B cell (primary cell): ENCODE measurements at places on chromosomes 1 and 21. TPM values are rescaled to one million over a fixed set of nuclear protein-coding genes. Genes with fewer than 3 reads are reported as not detected.
A peak's percentile ranks its signal among the peaks of the same experiment; 100 is the strongest.

GRCh38 chr1:53411541-53412152, 47.6 kb upstream of the DMRTB1 start:
- DNase-seq = no peak

DNA sequence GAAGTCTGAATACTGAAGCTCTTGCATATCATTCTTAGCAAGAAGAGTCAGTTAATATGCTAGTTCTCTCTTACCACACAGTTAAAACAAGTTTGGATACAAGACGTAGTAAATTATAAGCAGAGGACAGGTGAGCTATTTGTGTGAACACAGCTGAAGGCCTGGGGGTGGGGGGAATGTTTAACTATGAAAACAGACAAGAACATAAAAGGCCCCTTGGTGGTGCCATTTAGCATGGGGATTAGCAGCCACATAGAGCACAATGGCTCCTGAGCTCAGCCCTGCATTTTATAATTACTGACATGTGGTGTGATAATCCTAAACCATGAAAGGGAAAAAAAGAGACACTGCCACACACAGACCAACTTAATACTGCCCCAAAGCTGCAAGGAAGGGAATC, 94.8 kb downstream of the TGFBR3 start:
- no peak for DNase-seq

DNA sequence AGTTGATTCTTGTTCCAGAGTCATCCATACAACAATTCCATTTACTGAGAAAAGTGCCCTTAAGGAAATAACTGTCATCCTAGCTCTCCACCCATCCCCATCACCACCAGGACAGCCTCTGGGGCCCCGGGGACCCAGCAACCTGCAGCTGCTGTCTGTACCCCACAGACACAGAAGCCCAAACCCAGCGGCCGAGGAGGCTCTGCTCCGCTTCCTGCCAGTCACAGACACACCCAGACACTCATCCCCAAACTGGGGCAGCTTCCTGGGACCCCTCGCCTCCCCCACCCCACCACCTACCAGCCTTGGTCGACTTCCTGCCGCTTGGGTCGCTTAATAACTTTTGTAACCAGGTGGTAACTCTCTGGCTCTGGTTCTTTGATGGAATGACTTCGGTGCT, 121.6 kb upstream of the SLC25A33 start:
- DNase-seq = no peak

- no peak for DNase-seq
These were observed at the start of gene FAM3B for GRCh38 chr21:41316200-41317062. Gene FAM3B (plus strand): TSS chr21:41316801. CDS start chr21:41316880, 79 bp downstream.

GRCh38 chr1:38194472-38194871, 147.9 kb upstream of the POU3F1 start:
- DNase-seq = no peak

GRCh38 chr21:37532868-37533780, 166.6 kb downstream of the DYRK1A start:
- no peak for DNase-seq

DNA sequence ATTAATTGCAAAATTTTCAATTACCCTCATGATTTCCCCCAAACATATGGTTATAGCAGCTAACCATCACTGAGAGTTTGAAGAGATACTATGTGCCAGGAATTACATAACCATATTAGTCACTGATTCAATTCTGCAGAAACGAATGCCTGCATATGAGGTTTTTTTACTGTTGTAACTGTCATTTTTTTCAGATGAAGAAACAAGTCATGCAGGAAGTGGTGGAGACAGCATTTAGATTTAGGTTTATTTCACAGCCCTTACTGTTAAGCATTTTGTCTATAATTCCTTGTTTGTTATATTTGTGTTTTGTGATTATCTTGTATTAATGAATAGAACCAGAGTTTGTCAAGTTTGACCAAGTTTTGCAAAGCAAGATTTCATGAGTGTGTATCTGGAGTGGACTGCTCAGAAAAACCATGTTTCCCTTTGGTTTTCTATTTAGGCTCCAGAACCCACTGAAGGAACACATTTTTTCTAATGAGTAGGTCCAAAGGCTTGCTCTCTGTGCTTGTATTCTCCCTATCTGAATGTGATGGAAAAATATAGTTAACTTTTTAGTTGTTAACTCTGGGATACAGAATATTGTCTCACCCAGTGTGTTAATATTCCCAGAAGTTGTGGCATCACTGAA, 308.5 kb upstream of the ADAMTS5 start:
- DNase-seq = no peak

GRCh38 chr1:221626041-221626440, 115.8 kb downstream of the DUSP10 start:
- no peak for DNase-seq

Gene GJA8
- total RNA-seq = not detected in 2 replicates

Gene TNFRSF9
- 0.44 and 0.61 TPM in 2 replicates for total RNA-seq

- no peak for DNase-seq
These were observed 136.3 kb downstream of the PEX14 start for GRCh38 chr1:10610901-10611600.

- no peak for DNase-seq
These were observed 272.9 kb upstream of the C1orf174 start for GRCh38 chr1:4172644-4173599.

Gene CASZ1
- total RNA-seq = 27.2 and 30.3 TPM in 2 replicates

Gene AADACL3
- total RNA-seq = not detected in 2 replicates

- DNase-seq = no peak
These were observed 3.9 kb upstream of the RGS1 start for GRCh38 chr1:192571668-192572067.

GRCh38 chr1:90474158-90474557, 242.9 kb downstream of the BARHL2 start:
- no peak for DNase-seq

GRCh38 chr1:185906186-185906585, 172.0 kb downstream of the HMCN1 start:
- DNase-seq = no peak

GRCh38 chr1:31640964-31641363, 3.7 kb downstream of the PEF1 start:
- no peak for DNase-seq

DNA sequence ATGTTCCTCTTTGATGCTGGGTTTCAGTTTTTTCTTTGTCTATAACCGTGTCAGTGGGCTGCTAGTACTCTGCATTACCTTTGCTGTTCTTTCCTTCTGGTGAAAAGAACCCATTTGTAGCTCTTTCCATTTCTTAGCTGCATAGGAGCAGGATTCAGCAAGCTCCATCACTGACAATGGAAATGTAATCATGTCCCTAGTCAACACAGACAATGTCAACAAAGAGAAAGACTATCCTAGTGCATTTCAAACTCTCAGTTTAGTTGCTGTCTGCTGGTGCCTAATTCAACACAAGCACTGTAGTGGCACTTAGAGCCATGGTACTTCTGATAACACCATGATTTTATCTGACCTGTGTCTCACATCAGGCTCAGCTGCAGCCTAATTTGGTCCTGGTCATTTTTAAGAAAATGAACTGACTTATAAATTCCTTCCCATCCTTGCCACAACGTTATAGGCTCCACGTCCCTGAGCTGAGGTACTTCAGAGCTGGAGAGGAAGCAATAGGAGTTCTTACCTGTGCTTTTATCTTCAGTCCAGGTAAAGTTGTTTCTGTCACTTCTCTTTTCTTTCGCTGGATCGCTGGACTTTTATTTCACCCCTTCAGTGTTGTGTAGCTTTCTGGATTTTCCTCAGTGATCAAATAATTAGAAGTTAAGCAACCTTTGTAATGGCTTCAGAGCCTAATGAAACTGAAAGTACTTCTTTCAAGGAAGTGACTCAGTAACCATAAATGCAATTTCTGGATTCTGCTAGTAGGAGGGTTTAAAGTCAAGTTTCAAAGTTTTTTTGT, at the start of gene GBP3:
Gene GBP3, minus strand, starts transcription at position 700 of the 793 bp plus-strand sequence. CDS start 2,145 bp downstream, outside the sequence.
- DNase-seq = peak; percentile 65

- DNase-seq = no peak
These were observed 18.9 kb downstream of the PTPRU start for GRCh38 chr1:29255134-29255666.

- no peak for DNase-seq
These were observed 90.2 kb upstream of the GRIK3 start for GRCh38 chr1:37124501-37124900.

GRCh38 chr1:12153181-12153785, 13.5 kb upstream of the TNFRSF1B start:
- peak; percentile 89 for DNase-seq

DNA sequence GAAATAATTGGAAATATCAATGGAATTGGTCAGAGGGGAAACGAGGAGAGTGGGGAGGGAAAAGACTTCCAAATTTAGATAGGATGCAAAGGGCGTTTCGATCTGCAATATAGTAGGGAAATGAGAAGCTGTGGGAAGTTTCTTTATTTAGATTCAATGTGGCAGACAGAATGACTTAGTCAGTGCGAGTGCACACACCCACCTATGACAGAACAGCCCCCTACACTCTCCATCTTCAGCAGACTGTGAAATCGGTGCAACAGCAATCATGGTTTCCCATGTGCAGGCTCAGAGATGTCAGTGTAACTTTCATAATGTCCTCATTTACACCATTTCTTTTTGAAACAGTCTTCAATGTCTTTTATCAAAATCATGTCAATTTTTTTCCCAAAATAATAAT, 46.0 kb downstream of the DIP2A start:
- DNase-seq = no peak

DNA sequence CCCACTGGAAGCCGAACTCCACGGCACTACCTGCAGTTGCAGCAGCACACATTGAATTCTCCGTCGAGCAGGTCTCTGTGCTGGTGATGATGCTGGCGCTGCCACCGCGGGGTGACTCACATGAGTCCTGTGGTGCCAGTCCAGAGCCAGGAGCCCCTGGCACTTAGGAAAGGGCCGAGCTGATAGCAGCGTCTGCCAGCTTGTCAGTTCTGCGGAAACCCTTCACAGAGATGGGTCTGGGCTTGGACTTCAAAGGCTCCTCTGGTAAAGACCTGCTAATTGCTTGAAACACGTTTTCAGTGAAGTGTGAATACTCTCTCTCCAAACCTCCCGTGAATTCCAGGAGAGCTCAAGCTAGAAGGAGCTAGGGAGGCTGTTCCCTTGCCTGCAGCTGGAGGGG, 92.2 kb downstream of the GRIK3 start:
- no peak for DNase-seq

Gene GRIK3
- total RNA-seq = 1.3 and 1.5 TPM in 2 replicates

DNA sequence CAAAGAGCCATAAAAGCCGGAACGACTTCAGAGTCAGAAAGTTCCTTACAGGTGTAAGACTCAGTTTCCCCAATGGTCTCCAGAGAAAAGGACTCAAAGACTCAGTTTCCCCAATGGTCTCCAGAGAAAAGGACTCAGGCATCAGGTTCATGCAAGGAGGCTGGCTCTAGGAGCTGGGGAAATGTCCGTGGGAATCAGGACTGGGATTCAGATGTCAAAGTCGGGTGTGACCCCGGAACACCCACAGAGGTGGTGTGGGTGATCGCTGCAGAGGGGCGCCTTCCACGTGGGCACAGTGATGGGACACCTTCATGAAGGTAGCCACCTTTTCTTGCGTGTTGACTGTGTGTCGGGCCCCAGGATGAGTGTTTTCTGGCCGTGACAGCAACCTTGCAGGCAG, 340.8 kb downstream of the NPHP4 start:
- DNase-seq = no peak

GRCh38 chr1:54296666-54297065, 96.7 kb downstream of the MRPL37 start:
- no peak for DNase-seq

DNA sequence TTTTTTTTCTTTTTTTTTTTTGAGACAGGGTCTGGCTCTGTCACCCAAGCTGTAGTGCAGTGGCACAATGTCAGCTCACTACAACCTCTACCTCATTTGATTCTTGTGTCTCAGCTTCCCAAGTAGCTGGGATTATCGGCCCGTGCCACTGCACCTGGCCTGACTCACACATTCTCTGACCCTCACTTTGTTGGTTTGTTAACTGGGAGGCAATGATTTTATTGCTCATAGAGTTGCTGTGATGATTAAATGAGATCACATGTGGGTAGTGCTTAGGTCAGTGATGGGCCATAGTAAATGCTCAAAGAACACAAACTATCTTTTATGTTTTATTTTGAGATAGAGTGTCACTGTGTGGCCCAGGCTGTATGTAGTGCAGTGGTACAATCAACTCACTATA, 47.3 kb upstream of the SSBP3 start:
- DNase-seq = no peak

DNA sequence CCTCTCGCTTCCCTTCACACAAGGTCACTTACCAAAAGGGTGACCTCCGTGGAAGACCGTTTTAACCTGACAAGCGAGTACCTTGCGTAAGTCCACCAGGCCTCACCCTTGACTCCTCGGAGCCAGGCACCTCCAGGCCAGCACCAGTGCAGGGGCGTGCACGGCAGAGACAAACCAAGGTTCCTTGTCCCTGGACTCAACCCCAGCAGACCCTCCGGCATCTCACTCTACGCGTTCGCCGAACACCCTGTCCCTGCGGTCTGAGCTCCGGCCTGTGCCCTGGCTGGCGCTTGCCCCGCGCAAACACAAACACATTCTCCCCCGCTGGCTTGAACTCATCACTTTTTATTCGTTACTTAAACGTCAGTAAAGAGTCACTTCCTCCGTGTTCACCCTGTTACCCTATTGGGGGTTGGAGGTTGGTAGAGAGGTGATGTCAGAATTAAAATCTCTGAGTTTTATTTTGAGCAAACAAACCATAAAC, 4.5 kb downstream of the TBX15 start:
- peak; percentile 17 for DNase-seq

Gene HORMAD1
- total RNA-seq = 1.1 and 2.1 TPM in 2 replicates

GRCh38 chr1:20867062-20867461, 80.0 kb upstream of the HP1BP3 start:
- DNase-seq = no peak

Gene ZBTB8A
- 0.17 and 0.24 TPM in 2 replicates for total RNA-seq

- peak; percentile 73 for DNase-seq
These were observed 9.1 kb upstream of the SYTL1 start for GRCh38 chr1:27332536-27333281.

DNA sequence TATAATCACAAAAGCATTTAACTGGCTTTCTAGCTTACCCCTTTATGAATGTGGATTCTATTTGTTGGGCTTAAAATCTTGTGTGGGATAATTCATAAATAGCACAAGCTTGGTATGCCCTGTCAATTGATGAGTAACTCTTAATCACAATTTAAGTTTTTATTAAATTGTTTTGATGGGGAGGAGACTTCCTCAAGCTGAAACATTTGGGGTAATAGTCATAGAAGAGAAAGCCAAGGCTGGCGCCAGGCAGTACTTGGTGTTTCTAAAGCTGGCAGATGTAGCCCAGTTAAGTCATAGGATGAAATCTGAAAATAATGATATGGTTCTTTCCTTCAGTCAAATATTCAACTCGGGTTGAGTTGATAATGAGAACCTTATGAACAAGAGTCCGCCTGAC, 167.2 kb downstream of the FMN2 start:
- DNase-seq = no peak

DNA sequence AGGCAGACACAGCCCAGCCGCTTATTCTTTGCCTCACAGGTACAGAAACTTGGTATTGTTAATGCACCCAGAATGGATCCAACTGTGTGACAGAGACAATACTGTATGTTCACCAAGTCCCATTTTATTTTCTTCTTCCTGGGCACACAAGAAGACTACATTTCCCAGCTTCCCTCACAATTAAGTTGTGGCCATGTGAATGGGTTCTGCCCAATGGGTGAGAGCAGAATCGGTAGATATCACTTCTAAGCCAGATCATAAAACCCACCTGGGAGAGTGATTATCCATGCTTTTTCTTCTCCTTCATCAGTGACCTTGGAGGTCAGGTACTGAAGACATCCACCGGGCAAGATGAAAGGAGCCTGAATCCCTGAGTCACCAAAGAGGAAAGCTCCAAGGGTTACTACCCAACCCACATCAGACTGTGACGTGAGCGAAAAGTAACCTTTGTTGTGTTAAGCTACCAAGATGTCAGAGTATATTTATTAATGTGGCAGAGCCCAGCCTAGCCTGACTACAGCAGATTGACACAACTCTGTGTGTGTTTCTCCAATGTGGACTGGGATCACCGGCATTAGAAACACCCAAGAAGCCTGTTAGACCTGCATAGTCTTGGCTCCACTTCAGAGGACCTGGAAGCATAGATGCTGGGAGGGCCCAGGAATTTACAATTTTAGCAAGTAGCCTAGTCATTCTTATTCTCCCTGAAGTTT, 79.1 kb upstream of the GRIK3 start:
- no peak for DNase-seq
